ENCODE measurements at places on chromosomes 5 and 9.

DNA sequence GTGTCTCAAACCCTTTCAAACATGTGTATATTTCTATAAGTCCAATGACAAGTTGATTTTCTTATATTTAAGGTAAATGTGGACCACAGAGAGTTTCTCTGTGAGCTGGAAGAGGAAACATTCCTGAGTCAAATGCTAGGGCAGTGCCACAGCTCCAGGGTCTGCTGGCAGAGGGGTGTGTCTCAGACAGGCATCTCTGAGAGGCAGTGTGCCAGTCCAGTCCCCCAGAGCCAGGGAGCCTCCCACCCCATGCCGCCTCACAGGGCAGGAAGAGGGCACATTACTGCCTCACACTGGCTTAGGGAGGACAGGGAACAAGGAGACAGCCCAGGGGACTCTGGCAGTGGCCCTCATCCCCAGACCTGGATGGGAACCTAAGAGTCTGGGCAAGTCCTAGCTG is 120.2 kb downstream of the TENT4A start:
- no peak for ATAC-seq

GRCh38 chr9:34446951-34447350 is 11.4 kb downstream of the FAM219A start:
- no peak for ATAC-seq

DNA sequence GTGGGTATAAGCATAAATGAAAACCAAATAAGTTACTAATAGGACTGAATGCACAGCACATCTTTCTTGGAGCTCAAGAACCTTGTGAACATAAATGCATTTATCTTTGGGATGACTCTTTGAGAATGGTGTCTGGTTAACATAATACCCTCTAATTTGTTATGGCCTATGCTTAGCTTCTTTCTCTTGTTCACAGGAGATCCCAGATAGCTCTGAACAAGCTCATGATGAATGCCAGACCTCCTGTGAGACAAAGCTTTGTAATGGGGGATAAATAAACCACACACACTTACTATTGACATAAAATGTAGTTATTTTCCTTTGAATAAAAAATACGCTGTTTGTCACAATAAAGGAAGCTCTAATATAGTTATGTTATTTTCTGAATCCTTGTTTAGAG is 111.5 kb downstream of the PSAT1 start:
- no peak for ATAC-seq

DNA sequence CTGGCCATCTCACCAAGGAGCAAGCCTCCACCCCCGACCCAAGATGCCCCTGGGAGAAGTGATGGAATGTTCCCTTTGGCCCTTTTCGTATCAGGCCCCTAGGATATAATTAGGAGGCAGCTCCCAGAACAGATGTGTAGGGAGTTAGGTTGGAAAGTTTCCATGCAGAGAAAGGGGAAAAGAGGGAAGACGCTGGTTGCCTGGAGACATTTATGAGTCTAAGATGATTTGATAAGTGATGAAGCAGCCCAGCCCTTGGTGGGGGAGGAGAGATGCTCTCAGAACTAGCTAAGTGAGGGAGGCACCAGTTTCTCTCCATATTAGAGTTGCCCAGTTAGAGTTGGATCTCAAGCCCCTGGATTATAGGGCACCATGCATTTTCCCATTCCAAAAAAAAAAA is 137.5 kb downstream of the GNA14 start:
- no peak for ATAC-seq

GRCh38 chr5:132094393-132095076 is 20.9 kb downstream of the CSF2 start:
- ATAC-seq, result no peak

DNA sequence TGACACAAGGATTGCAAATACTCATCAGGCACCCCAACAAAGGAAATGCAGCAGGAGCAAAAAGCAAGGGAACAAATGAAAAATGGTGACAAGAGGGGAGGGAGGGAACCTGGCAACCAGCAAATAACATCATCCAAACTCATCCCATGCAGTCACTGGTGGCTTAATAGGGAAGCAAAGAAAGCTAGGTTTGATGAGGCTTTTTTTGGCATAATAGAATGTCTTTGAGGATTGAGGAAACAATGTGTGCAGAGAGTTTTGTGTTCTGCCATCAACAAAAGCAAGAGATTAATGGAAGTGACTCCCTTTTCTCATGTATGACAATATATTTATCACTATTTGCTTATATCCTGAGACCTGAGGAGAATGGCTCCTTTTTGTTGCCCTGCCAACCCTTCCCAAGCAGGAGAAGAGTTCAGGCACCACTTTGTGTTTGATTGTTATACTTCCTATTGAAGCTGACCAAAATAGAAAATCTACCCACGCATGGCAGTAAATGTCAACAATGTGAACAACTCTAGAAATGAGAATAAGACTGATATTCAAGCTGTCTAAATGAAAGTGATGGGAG is 375.7 kb downstream of the CAAP1 start:
- no peak for ATAC-seq

All from stimulated activated memory B cell treated with anti-CD40 and anti-IgM and Interleukin-4, amounts not matched to agents 10 μg/mL and 1 μg/mL and 100 μg/mL, for 72 hours (primary cell).